Right lung (tissue), 10 donors: ENCODE measurements at places on chromosomes 12 and 14. TPM values are rescaled to one million over a fixed set of nuclear protein-coding genes. Genes with fewer than 3 reads are reported as not detected.

OTX2 gene
- polyA plus RNA-seq, result not detected

TEX52 gene
- 1.8 TPM for polyA plus RNA-seq

LBHD2 gene
- polyA plus RNA-seq, result not detected

SIX6 gene
- not detected for polyA plus RNA-seq

MYF5 gene
- not detected for polyA plus RNA-seq

PDE6H gene
- polyA plus RNA-seq, result not detected

PTGER2 gene
- polyA plus RNA-seq, result 6.8 TPM

CATSPERB gene
- 1.4 TPM for polyA plus RNA-seq

ACOT4 gene
- 0.86 TPM for polyA plus RNA-seq

KLRB1 gene
- 2.1 TPM for polyA plus RNA-seq

ANG gene
- polyA plus RNA-seq, result 8.7 TPM

HSPA2 gene
- polyA plus RNA-seq, result 12.9 TPM

WNT1 gene
- not detected for polyA plus RNA-seq

SLC38A4 gene
- polyA plus RNA-seq, result 7.2 TPM

ADAM20 gene
- 0.16 TPM for polyA plus RNA-seq
